ENCODE measurements at places on chromosomes 3 and 15.

- no peak for DNase-seq
Measured at GRCh38 chr3:9068051-9068450, 104.8 kb upstream of the RAD18 start.

DNA sequence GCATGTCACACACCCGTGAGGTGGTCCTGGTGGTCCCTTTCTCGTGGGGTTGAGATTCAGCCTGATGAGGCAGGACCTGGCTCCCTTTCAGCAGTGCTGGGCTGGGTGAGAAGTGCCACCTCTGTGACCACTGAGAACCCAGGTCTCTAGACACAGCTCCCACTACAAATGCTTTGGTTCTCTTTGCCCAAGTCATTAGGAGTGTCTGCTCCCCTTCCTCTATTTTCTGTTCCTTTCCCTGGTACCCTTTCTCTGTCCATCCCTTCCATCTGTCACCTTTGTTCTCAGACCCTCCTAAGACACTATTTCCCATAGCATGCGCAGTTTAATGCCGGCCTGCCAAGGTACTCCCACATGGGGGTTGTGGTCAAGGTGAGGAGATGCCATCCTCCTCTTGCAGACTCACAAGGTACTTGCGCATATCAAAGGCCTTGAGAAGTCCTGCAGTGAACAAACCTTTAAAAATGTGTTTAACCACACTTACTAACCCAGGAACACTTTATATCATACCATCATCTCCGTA, 297.7 kb downstream of the LRTM1 start:
- no peak for DNase-seq

DNA sequence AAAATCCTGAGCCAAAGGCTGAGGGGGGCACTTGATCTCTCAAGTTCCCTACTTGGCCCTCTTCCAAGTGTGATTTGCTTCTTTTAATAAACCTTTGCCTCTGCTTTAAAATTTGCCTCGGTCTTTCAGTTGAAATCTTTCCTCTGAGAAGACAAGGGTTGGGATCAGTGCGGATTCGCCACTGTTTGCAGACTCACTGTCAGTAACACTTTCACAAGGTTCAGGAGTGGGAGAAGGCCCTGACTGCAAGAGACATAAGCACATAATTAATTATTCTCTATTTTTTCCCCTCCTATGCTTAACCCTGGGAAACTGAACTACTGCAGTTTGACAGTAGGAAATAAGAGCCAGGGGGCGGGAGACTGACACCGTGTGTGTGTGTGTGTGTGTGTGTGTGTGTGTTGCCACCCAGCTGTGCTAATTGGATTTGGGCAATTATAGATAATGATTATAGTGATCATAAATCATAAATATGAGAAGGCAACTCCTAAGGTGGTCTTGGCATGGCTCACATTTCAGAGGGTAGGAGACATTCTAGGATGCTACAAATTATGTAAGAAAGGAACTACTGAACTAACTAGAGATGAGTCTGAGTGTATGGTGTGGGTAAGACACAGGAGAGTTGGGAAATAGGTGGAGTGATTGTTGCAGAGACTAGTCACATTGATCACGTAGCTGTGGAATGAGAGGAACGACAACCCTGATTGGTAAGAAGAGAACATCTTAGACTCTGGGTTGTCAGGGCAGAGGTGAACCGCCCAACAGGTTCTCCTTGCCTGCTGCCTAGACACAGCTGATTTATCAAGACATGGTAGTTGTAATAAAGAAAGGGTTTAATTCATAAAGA, 5.5 kb upstream of the ZNF662 start:
- DNase-seq, result no peak

GRCh38 chr15:79629687-79630086, 197.6 kb downstream of the MINAR1 start:
- DNase-seq, result no peak

DNA sequence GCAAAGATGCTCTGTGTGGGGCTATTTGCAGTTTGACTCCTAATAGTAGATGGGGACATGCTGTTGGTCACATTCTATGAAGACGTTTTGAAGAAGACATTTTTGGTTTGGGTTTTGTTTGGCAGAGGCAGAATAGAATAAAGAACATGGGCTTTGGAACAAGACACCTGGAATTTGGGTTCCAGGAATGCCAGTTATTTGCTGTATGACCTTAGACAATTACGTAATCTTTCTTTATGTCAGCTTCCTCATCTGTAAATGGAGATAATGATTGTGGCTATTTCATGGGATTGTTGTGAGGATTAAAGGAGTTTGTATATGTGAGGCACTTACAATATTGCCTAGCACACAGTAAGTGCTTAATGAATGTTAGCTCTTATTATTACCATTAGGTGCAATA, 91.6 kb downstream of the MESD start:
- no peak for DNase-seq

GRCh38 chr3:109336291-109336861, 970 bp downstream of the DPPA4 start:
- DNase-seq, result no peak

- DNase-seq, result no peak
Measured at GRCh38 chr3:78972617-78973301, 795.0 kb downstream of the ROBO1 start.

DNA sequence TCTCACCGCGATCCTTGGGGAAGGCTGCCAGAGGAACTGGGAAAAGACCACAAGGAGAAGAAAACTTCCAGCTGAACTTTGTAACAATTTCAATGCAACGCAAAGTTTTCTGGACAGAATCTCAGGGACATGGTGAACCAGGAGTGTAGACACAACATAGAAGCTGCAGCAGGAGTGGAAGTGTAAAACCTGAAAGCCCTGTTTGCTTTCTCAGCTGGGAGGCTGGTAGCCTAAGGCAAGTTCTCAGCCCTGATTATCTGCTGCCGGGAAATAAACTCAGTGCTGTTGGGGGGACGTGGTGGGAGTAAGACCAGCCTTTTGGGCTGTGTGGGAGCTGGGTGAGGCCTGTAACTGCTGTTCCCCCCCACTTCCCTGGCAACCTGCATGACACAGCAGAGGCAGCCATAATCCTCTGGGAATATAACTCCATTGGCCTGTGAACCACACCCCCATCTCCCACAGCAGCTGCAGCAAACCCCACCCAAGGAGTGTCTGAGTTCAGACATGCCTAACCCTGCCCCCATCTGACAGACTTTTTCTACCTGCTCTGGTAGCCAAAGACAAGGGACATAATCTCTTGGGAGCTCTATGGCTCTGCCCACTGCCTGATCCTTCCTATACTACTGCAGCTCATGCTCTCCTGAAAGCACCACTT, 106.7 kb downstream of the ZNF621 start:
- no peak for DNase-seq

DNA sequence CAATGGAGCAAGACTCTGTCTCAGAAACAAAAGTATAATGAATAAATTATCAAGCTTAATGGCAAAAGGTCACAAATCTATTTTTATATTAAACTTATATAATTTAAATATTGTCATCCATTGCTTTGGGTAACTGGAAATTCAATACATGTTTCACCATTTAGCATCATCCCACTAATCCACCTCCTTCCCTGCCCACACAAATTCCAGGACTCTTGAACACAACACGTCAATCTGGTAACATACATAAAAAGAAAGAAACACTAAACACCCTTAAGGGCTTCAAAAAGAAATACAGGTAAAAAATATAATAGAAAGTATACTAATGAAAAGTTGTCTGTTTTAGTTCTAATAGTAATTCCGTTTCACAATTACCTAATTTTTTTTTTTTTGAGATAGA, 149.4 kb downstream of the STAG1 start:
- DNase-seq, result no peak

DNA sequence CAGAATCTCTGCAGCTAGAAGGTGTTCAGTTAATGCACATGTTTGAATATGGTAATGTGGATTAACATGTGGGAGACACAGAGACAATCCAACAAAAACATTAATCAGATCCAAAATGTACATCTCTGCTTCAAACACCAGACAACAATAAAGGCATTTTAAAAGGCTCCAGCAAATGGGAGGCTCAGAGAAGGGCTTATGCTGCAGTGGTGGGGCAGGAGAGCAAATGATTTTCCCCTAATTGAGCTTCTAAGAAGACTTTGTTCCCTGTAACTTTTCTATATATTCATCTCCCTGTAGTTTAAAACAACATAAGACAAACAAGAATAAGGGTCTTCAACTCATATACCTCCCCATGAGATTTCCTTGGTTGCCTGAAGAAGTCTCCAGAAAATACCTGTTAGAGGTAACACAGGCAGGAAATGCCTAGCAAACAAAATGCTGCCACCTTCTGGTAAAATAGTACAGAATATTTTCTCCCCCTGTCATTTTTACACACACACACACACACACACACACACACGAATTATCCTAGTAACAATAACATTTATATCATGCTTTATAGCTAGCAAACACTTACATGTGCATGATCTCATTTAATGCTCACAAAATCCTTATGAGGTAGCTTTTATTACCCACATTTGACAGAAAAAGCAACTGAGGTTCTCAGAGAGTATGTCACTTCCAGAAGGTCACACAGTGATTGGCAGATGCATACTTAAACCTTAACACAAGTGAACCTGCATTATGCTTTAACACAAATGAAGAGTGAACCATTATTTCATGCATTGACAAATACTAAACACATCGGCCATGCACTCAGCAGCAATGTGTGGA, 123.4 kb upstream of the MB21D2 start:
- DNase-seq, result peak; percentile 66

- no peak for DNase-seq
Measured at GRCh38 chr3:178526291-178526690, 9.9 kb upstream of the KCNMB2 start.

- DNase-seq, result no peak
Measured at GRCh38 chr15:101178479-101178878, 73.4 kb downstream of the CHSY1 start.

GRCh38 chr3:11724615-11725339, 81.1 kb upstream of the VGLL4 start:
- no peak for DNase-seq

DNA sequence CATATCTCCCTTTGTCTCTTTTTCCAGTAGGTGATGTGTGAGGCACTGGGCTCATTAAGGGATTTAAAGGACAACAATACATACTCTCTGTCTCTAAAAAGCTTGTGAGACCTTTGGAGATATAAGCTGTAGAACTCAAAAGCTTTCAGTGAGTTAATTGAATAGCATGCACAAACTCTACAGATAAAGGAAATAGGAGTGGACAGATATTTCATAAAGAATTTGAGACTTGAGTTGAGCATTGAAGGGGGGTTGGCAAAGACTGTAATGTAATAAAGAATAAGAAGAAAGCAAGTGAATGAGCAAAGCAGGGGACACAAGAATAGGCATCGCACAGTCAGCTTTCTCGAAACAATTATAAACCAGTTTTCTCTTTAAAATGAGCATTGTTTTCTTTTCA, 583.4 kb upstream of the DPPA4 start:
- no peak for DNase-seq

- DNase-seq, result peak; percentile 17
Measured at GRCh38 chr3:31210068-31210645, 315.7 kb upstream of the GADL1 start.

- DNase-seq, result no peak
Measured at GRCh38 chr15:46344115-46344724, 709.4 kb downstream of the SQOR start.

DNA sequence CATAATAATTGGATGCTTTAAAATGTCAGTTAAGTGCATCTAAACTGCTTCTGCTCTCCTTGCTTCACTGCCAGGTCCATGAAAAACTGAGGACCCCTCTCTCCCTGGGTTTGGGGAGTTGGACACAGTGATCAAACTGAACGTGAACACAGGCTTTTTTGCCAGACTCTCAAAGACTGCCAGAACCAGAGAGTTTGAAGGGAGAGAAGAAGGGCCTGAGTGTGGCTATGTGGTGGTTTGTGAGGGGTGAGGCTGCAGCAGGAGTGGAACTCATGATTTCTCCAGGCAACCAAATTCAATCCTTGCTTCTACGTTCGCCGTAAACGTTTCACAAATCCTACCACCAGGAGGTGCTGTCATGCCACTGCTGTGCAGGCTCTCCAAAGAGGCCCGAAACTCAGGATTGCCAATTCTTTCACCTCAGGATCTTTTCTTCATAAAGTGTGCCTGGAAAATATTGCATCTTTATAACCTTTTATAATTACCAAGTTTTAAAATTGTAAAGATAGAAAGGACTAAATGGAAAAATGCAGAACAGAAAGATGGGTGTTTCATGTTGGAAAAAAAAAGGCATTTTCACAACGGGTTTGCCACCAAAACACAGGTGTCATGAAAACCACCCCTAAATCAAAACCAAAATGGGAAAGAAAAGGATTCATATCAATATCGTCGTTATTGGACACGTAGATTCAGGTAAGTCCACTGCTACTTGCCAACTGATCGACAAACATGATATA, 19.7 kb downstream of the TM4SF4 start:
- DNase-seq, result peak; percentile 88

GRCh38 chr3:5136211-5136918, 14.3 kb downstream of the ARL8B start:
- DNase-seq, result no peak

DNA sequence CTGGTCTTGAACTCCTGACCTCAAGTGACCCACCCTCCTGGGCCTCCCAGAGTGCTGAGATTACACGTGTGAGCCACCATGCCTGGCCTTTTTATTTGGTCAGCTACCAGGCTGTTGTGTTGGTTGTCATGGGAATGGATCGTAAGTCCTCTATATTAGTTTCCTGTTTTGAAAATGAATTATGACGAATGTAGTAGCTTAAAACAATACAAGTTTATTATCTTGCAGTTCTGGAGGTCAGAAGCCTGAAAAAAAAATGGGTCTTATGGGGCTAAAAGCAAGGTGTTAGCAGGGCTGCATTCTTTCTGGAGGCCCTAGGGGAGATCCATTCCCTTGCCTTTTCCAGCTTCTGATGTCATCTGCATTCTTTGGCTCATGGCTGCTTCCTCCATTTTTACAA, 25.1 kb upstream of the HERC1 start:
- DNase-seq, result no peak

DNA sequence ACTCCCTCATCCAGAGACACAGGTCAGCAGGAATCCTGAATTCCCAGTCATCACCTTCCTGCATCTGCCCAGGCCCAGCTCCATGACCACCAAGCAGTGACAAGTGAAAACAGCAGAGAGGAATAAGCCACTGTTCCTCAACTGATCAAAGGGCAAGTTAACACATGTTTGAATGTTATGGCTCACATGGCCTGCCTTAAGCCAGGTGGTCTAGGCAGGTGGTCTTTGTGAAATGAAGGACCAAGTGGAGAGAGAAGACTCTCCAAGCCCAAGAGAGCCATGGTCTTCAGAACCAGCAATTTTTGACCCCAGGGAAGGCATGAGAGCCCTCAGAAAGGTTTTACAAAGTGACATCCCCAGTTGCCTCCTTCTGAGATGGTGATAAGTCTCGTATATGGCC, 161.8 kb downstream of the EPHB1 start:
- no peak for DNase-seq

DNA sequence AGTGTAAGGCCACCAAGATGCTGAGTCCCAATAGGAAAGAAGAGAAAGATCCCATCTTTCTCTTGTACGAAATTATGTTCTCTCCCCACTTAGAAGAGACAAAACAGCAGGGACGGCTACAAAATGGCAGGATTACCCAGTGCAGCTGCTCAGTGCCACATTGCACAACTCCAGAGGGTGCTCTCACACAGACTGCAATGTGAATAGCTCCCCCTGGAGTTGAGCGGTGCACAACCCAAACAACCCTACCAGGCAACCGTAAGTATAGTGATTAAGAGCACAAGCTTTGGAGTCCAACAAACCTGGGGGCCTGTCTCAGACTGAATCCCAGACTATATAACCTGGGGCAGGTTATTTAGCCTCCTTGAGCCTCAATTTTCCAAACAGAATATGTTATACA, 3.1 kb upstream of the BHLHE40 start:
- DNase-seq, result peak; percentile 57

- no peak for DNase-seq
Measured at GRCh38 chr3:8640223-8640622, 4.4 kb downstream of the SSUH2 start.

GRCh38 chr15:75125935-75126334, 75.7 kb upstream of the C15orf39 start:
- DNase-seq, result no peak

- no peak for DNase-seq
Measured at GRCh38 chr3:142645236-142645793, 49.1 kb downstream of the PLS1 start.
